Hippocampal formation (tissue), 2 donors: ENCODE measurements at places on chromosomes 1 and 21.

GRCh38 chr1:172647987-172648386 lies 10.9 kb upstream of the FASLG start:
- no peak for DNase-seq

DNA sequence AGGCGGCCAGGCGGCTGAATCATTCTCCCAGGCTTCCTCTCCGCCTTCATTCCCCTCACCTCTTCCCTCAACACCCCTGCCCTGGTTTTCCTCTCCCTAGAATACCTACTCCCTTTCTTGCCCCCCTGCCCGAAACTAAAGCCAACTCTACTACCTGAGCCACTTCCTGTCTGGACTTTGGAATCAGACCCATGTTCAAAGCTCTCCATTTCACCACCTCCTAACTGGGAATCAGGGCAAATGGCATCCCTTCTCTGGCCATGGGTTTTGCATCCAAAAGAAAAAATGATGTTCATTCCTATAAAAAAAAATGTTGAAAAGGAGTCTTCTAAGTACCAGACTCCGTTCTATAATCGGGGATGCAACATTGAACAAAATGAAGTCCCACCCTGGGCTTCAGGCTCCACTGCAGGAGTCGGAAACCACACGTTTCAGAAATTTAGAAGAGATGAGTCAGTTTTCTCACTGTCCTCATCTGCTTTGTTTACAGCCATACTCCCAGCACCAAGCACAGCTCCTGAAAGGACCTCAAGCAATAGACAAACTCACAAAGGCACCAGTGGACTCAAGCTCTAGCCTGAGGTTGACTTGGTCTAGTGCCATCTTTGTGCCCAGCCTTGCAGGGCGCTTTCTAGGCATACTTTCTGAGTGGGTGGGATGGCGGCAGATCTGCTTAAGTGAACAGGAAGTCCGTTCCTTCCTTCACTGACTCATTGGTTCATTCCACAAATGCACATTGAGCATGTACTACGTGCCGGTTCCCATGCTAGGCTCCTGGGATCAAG lies 176.2 kb downstream of the IGSF21 start:
- no peak for DNase-seq

DNA sequence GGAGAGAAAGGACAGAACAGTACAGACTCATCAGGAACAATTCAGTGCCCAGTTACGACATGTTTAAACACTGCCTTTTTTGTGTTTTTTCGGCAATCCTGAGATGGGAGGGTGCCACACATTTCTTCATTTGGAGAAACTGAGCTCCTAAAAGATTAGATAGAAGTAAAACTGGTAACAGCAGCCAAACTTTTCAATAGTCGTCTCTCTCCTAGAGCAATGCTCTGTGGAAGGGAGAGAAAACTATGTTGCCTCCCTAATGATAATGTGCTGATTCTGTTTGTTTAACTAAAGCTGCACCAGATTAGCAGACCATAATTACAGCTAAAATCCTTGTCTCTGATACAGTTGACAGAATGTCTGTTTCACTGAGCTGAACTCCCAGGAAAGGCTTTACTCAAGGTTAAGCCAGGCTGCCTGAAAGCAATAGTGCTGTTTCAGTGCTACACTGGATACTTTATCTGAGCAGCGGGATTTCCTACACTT lies 76.2 kb upstream of the CXADR start:
- DNase-seq = no peak

- no peak for DNase-seq
Observed at GRCh38 chr1:207918011-207918410, 7.1 kb upstream of the CD34 start.

DNA sequence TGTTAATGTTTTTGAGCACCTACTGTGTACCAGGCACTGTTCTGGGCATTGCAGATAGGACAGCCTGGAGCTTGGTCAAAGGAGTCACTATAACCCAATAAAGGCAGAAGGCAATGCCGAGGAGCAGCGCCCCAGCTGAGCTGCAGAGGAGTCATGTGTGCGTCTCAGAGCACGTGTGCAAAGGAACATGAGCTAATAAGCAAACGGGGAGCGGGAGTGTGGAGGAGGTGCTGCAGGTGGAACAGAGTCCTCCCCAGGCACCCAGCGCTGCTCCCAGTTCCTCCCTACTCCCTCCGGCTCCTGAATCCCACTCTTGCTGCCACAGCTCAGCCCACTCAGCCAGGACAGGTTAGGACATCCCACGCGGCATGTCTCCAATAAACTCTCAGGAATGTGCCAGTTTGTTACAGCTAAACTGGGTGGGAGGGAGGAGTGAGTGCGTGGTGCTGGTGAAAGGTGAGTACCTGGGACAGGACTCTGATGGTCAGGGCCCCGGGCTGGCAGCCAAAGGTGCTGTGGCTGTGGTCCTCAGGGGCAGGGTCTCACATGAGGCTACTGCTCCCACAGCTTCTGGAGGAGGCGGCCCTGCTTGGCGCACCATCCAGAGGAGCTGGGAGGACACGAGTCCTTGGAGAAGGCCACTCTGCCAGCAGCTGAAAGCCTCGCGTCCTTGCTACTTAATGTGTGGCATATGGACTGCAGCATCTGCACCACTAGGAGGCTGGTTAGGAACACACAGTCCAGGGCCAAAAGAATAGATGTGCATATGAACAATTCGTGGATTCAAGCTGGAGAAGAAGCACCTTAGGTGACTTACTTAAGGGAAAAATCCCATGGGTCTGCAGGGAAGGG lies 52.3 kb downstream of the GRIK3 start:
- DNase-seq = no peak

DNA sequence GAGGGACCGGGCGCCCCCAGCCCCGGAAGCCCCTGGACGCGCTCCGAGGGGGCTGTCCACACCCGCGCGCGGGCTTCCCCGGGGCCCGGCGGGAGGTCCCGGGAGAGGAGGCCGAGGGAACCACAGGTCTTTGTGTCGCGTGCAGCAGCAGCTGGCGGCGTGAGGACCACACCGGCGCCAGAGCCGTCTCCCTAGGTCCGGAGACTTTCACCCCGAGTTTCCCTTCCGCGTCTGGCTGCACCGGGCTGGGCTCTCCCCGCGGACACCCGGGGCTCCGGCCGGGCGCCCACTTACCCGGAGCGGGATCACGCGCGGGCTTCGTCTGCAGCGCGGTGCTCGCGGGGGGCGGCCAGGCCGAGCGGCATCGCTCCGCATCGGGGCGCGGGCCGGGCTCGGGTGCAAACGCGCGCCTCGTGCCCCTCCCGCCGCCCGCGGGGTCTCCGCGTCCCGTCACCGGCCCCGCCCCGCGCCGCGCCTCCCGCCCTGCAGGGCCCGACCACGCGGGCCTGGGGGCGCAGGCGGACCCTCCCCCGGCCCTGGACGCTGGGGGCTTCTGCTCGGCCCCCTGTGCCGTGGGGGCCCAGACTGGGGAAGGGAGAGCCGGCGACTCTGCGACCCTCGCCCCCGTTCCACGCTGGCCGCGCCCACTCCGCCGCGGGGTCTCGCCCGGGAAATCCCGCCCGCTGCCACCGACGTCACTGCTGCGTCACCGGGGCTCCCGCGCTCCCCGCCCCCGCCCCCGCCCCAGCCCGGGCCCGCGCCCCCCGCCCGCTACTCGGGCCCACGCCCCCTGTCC lies at the start of gene GNG4:
GNG4 (minus strand) TSS at position 417 of the 796 bp plus-strand sequence. CDS start 65,946 bp downstream, outside the sequence.
- DNase-seq = no peak

- peak; percentile 78 for DNase-seq
Observed at GRCh38 chr1:243713470-243714186, 136.4 kb downstream of the AKT3 start.

GRCh38 chr1:42943166-42943565 lies 15.5 kb downstream of the SLC2A1 start:
- DNase-seq = no peak

GRCh38 chr1:226890331-226891108 lies 20.1 kb downstream of the PSEN2 start:
- DNase-seq = no peak

DNA sequence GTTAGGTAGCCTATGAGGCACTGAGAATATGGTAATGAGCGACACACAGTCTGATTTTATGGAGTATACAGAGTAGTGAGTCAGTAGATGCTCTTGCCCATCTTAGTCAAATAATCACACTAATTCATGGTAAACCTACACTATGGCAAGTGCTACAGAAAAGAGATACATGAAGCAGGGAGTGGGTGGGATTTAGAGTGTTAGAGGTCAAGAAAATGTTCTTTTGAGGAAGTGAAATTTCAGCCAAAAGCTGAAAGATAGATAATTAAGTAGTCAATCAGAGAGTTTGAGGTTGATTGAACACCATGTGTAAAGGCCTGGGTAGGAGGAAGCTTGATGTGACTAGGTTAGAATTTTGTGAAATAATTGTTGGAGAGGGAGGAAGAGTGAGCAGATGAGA lies 14.7 kb downstream of the MDM4 start:
- no peak for DNase-seq

DNA sequence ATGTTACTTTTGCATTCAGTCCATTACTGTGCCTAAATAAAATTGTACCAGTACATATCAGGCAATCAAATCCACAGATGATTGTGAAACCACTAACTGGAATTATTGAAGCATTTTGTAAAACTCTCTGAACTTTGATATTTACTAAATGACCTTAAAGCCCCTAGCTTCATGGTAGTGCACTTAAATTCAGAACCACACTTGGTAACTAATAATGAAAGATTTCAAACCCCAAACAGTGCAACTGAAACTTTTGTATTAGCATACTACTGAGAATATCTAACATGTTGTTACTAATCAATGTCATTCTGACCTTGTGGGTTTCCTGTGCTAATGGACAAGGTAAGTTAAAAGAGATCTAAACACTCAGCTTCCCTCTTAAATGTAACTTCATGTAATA lies at the start of gene CFHR3:
CFHR3 (plus strand) TSS at position 238 of the 400 bp plus-strand sequence; CDS start at position 285, 47 bp downstream.
- no peak for DNase-seq

GRCh38 chr1:53145942-53146708 lies 3.7 kb upstream of the SLC1A7 start:
- no peak for DNase-seq

- no peak for DNase-seq
Observed at GRCh38 chr1:110548381-110548780, 29.4 kb upstream of the KCNA10 start.

GRCh38 chr1:72357411-72357810 lies 75.1 kb upstream of the NEGR1 start:
- no peak for DNase-seq

- DNase-seq = no peak
Observed at GRCh38 chr21:28487455-28488070, 505.1 kb downstream of the LTN1 start.

GRCh38 chr1:15244813-15245212 lies 2.2 kb upstream of the FHAD1 start:
- no peak for DNase-seq

DNA sequence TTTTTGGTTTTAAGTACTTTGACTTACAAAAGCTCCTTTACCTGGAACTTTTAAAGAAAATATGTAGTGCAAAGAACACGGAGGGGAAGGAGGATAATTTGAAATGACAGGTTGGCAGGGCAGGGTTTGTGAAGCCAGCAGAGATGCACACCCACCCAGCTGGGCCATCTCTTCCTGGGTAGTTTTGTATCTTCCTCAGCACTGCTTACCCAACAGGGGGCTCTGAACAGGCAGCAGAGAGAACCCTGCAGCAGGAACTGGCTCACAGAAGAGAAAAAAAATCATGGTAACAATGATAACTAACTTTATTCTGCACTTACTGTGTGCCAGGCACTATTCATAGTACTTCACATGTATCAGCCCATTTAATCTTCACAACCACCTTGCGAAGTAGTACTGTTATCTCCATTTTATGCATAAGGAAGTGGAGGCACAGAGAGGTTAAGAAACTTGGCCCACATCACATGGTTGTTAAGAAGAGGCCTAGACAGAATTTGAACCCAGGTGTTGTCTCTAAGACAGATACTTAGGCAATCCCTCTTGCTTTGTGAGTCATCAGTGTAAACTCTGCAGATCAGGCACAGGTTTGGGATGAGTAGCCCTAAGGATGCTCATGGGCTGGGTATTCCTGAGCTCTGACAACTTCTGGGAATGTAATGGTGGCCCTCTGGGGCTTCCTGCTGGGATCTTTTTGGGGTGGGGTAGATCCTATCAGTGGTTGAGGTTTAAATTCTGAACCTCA lies 60.8 kb downstream of the ELK4 start:
- DNase-seq = no peak

GRCh38 chr1:10696977-10697376 lies 99.5 kb downstream of the CASZ1 start:
- DNase-seq = no peak

DNA sequence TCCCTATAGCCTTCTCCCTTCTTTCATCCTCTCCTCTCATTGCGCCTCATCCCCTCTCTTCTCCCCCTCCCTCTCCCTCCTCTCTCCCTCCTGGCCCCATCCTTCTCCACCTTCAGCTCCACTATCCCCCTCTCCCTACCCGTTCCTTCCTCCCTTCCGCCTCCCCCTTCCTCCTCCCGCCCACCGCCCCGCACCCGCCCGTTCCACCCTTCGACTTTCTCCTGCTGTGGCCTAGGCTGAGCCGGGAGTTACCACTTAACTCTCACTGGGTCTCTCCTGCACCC lies 1.6 kb downstream of the NPR1 start:
- no peak for DNase-seq

- no peak for DNase-seq
Observed at GRCh38 chr1:167996266-167996665, 59.4 kb upstream of the MPC2 start.

- DNase-seq = no peak
Observed at GRCh38 chr1:48870596-48870995, 93.9 kb upstream of the BEND5 start.

- no peak for DNase-seq
Observed at GRCh38 chr1:22629886-22630285, 6.5 kb upstream of the C1QA start.

DNA sequence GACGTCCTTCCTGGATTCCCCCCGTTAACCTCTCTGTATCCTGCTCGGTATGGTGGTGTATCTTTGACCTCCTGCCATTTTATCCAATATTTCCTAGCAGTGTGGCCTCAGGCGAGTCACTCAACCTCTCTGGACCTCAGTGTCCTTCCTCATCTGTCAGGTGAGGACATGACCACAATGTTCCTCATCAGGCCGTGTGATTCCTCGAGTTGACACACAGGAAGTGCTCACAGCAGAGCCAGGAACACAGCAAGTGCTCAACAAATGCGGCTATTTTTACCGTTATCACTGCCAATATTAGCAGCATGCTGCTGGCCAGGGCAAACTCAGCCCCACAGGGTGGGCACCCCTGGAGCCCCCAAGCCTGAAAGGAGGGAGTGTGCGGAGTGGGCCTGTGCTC lies 450.2 kb downstream of the KIF26B start:
- DNase-seq = no peak

DNA sequence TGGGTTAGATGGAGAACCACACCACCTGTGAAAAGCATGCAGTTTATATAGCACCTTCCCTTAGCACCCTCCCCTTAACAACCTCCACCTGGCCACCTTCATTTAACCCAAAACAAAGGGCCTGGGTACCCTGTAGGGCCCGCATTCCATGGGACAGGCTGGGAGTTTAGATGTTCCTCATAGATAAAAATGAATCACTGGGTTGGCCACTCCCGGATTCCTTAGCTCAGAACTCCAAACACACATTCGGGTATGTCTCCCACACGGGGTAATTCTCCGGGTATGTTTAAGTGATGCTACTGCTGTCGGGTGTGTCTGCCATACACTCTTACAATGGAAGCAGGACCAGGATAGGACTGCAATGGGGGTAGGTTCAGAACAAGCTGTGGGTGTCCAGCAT lies 43.9 kb upstream of the FOXO6 start:
- DNase-seq = no peak
